ENCODE measurements at places on chromosomes 1 and 21. TPM values are rescaled to one million over a fixed set of nuclear protein-coding genes. Genes with fewer than 3 reads are reported as not detected.
A peak's percentile ranks its signal among the peaks of the same experiment; 100 is the strongest.

NEK2 gene
- 0.04 TPM for polyA plus RNA-seq

- DNase-seq, result no peak
Measured at GRCh38 chr1:32928285-32928684, 27.1 kb upstream of the TMEM54 start.

- peak; percentile 24 for DNase-seq
Measured at GRCh38 chr1:59020151-59020997, 236.5 kb upstream of the JUN start.

DNA sequence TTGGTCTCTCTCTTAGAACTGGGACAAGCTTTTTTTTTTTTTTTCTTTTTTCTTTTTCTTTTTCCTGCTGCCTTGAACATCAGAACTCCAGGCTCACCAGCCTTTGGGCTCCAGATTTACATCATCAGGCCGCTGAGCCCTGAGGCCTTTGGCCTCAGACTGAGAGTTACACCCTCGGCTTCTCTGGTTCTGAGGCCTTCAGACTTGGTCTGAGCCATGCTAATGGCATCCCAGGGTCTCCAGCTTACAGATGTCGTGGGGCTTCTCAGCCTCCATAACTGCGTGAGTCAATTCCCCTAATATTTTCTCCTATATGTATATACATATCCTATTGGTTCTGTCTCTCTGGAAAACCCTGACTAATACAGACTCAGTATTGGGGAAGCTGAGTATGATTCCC, 36.5 kb upstream of the RC3H1 start:
- no peak for DNase-seq

HES4 gene
- polyA plus RNA-seq, result 49.2 TPM

DNA sequence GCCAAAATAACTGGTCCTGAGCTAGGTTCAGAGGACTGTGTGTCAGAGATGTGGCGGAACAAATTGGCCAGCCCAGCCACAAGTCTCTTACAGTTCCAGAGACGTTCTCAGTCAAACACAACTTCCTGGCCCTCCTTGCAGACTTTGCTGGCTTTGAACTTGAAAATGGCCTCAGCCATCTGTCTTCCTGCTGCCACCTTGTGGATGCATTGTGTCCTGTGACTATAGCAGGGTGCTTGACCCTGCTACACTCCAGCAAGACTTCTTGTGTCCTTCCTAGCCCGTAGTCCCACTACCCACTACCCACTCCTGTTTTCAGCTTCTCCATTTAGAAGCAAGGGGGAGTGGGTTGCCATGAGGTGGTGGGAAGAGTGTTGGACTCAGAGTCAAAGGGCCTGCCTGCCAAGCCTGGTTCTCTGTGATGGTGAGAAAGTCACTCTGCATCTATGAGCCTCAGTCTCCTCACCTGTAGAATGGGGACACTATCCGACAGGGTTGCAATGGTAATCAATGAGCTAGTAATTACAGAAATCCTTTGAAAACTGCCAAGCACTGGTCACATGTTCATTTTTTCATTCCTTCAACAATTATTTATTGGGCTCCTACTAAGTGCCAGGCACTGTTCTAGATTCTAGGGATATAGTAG, 109.9 kb downstream of the IGSF21 start:
- DNase-seq, result no peak

DNA sequence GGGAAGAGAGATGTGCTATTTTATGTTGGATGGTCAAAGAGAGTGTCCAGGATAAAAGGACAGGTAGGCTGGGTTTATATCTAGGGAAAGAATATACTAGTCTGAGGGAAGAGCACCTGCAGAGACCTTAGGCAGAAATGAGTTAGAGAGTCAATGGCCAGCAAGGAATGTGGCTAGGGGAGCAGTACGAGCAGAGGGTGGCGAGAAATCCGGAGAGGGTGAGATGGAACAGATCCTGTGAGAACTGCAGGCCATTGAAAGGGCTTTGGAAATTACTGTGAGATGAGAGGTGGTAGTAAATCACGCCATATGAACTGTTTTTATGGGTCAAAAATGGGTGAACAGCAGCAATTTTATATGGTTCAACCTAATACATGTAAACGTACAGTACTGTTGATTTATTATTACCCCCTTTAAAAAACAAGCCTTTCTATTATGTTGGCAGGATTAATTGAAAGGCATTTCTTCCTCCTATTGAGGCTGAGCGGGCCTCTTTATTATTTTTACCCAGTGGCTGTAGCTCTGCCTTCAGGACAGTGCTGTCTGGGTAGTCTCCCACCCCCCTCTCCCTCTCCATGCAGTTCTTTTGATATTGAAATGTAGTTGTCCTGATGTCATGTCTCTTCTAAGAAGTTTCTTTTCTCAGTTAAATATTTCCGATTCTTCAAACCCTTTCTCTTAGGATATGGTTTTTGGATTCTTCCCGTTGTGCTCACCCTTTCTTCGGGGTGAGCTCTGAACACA, 75.2 kb upstream of the CD1D start:
- DNase-seq, result no peak
